Activated T-helper 2 cell treated with anti-CD3 and anti-CD28 coated beads, Interferon-gamma antibody, Interleukin-2, Interleukin-4, amounts not matched to agents 10 μg/mL and 5 μg/mL and 100 μg/mL, durations not matched to agents 14 hours and 24 hours and 36 hours (primary cell): ENCODE measurements at places on chromosomes 16 and 17.

DNA sequence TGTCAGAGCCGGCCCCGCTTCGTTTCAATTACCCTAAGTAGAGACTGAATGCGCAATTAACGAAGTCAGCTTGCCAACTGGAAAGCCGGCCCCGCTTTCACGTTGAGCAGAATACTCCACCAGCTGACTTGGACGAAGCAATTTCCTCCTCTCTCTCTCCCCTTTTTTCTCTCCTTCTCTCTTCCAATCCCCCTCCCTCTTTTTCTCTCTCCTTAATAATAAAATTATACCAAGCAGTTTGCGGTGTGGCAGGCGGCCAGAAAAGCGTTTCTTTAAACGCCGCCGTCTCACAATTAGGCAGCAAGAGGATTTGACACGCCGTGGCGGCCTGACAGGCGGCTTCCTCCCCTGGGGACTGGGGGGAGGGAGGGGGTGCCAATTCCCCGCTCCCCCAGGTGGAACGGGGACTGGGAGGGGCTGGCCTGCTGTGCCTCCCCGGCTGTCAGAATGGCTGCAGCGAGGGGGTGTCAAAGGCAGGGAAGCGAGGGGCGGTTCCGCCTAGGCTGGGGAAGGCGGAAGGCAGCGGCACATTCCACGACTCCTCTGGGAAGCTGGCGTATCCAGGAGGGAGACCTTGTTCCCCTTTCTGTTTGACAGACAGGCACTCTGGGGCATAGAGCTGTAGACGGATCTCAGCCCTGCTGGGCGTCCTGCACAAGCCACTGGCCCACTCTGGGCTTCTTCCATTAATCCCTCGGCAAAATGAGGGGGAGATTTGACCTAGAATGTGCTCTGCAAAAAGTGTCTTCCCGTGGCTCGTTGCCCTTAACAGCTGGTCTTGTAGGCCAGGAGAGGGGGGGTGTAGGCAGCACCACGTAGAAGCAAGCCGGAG is 52.7 kb downstream of the SREBF1 start:
- no peak for DNase-seq
- peaks cover 21% of the 10 kb centered on the region for H3K27me3 ChIP-seq
- H3K27ac ChIP-seq, result no peak overlapping the region
- H3K36me3 ChIP-seq, result no peaks in the 10 kb centered on the region

DNA sequence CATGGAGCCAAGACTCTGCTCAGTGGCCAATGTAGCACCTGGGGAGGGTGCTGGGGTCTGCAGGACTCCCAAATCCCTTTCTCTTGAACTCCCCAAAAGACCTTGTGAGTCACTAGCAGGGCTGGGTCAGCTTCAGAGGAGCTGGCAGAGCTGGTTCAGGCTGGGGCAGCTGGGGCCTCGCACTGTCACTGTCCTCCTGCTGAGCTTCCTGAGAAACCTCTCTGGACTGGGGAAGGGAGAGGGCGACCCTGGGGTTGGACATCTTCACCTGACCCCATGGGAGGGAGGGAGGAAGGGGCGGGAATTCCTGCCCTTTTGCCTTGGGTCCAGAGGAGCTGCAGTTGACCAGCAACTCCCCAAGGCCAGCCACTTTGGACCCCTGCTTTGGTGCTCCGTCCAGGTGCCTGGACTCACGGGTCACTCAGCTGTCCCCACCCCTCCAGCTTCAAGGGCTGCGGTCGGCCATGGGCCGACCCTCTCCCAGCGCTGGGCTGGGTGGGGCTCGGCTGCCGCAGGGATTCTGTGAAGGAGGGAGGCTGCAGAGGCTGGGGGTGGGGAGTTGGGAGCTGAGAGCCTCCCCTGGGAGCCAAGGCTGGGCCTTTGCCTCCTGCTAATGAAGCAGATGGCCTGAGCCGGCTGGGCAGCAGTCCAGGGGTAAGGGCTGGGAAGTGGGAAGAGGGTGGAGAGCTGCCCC is 9.2 kb downstream of the FMNL1 start:
- peaks cover 72% of the 10 kb centered on the region for H3K36me3 ChIP-seq
- H3K4me3 ChIP-seq, result peak overlapping the region; percentile 98
- no peaks in the 10 kb centered on the region for H3K27me3 ChIP-seq
- no peak for DNase-seq
- peaks cover 82% of the 10 kb centered on the region for H3K4me1 ChIP-seq

DNA sequence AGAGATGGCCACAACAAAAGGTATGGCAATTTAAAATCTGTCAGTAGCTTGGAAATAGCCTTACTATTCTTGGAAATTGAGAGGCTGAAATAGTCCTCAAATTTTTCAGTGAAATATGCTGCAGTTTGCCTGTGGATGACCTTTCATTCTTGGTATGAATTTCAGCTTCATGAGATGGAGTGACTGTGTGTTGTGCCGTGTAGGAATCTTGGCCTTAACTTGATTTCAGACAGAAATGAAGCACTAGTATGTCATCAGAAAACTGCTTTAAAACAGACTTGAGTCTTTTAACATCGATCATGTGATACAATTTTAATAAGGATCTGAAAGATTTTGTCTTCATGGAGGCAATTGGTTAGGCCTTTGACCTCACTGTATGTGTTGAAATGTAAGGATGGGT is 247.2 kb downstream of the CNTNAP4 start:
- no peaks in the 10 kb centered on the region for H3K27me3 ChIP-seq
- DNase-seq, result no peak
- no peaks in the 10 kb centered on the region for H3K4me1 ChIP-seq
- no peaks in the 10 kb centered on the region for H3K36me3 ChIP-seq

DNA sequence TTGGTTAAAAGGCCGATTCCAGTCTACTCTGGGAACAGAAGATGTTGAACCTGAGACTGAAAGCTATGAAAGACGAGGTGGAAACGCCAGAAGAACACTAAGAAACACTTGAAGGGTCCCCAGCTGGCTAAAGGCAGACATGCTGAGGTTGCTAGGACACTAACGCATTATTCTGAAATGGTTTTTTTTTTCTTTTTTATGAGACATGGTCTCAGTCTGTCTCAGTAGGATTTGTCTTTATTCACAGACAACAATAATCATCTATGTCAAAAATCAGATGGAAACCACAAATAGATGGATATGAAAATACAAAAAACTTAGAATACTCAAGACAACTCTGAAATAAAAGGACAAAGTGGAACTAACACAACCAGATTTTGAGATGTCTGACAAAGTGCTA is 35.0 kb upstream of the RASD1 start:
- no peak for DNase-seq
- no peaks in the 10 kb centered on the region for H3K4me1 ChIP-seq
- H3K36me3 ChIP-seq, result no peaks in the 10 kb centered on the region
- H3K27me3 ChIP-seq, result no peaks in the 10 kb centered on the region

- peaks cover 3% of the 10 kb centered on the region for H3K4me1 ChIP-seq
- no peak overlapping the region for H3K27ac ChIP-seq
- H3K4me3 ChIP-seq, result no peak overlapping the region
- H3K27me3 ChIP-seq, result peaks cover 52% of the 10 kb centered on the region
- no peak for DNase-seq
These were observed 6.3 kb upstream of the IGF2BP1 start for GRCh38 chr17:48990882-48991357.

- H3K4me1 ChIP-seq, result no peaks in the 10 kb centered on the region
- no peak overlapping the region for H3K27ac ChIP-seq
- no peak for DNase-seq
- no peaks in the 10 kb centered on the region for H3K36me3 ChIP-seq
These were observed 512.0 kb downstream of the NPIPA7 start for GRCh38 chr16:16890964-16891363.
